Brain microvascular endothelial cell (primary cell): ENCODE measurements at places on chromosomes 12 and 14.

- DNase-seq: no peak
Observed at GRCh38 chr12:96587691-96588090, 98.3 kb downstream of the CFAP54 start.

DNA sequence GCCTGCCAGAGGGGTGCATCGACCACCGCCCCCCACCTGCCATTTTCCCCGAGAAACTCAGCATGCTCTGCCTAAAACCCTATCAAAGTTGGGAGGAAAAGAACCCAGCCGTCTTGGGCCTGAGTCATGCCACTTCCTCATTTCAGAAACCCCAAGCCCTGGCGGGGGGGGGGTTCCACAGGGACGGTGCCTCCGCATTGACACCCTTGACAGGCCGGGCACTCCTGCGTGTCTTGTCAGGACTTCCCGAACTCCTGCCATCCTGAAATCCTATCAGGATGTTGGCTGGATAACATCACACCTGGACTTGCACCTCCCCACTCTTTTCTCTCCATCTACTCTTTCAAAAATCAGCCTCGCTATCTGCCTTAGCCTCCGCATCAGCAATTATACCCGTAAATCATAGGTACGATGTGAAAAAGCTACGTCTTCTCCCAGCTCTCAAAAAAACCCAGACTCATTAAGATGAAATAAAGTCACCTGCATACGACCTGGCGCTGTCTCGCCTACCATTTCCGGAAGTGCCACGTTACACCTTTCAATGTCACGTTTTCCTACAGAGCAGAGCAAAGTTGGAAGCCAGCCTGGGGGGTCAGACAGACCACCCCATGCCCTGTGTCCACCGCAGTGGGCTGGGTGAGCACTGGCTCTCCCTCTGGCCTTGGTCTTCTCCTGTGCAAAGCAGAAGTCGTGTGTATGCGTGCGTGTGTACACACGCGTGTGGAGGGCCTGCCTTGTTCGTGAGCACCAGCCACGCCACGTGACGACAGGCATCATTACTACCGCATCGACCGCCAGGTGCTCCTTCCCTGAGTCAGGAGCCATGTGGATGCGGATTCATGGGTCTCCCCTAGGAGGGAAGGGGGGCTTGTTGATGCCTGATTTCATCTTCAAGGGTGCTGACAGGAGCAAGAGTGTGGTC lies 96.7 kb downstream of the RFLNA start:
- DNase-seq: peak; percentile 68

DNA sequence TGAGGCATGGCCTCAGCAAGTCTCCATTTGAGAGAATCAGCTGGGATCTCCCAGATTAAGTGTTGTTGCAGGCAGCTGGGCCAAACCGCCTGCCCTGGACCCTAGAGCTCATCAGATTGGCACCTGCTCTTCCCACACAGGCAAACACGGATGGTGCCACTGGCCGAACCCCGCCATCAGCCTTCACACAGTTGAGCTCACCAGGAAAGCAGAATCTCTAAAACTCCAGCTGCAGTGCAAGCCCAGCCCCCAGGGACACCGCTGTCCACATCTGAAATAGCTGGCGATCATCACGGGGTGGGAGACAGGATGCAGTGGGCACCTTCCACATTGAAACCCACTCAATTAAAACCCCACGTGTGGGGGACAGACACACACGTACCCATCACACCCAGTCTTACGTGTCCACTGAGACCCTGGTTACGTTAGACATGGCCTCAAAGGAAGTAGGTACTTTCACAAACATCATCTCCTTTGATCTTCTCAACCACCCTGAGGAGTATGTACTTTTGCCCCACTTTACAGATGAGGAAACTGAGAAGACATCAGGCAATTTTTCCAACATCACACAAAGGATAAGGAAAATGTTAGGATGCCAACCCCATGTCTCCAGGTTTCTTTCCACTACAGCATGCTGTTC lies 88.8 kb downstream of the SINHCAF start:
- no peak for DNase-seq

DNA sequence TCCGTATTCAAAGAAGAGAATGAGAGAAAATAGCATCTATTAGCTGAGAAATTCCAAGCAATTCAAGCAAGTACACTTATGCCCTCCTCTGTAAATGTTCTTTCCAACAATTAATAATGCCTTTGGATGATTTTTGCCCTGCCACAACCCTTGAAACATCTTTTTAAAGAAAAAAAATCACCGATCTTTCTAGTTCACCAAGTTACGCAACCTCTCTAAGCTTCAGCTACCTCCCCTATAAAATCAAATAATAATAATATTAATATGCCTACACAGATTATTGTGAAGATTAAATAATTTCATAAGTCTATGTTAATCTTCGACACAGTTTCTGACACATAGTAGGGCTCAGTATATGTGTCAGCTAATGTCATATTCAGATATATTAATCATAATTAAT lies 19.1 kb downstream of the DEPDC4 start:
- DNase-seq: no peak

DNA sequence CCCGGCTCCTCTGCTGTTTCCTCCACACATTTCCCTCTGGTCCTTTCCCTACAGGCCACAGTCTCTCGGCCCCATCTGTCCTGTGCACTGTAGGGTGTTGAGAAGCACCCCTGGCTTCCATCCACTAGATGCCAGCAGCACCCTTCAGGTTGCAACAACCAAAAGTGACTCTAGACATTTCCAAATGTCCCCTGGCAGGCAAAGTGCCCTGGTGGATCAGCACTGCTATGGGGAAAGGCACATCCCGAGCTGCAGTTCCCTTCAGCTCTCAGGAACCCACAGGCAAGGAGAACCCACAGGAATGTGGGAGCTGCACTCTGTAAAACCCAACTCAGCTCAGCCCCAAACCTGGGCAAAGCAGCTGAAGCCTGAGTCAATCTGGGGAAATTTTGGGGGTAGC lies 77.0 kb downstream of the RBM19 start:
- DNase-seq: peak; percentile 6

DNA sequence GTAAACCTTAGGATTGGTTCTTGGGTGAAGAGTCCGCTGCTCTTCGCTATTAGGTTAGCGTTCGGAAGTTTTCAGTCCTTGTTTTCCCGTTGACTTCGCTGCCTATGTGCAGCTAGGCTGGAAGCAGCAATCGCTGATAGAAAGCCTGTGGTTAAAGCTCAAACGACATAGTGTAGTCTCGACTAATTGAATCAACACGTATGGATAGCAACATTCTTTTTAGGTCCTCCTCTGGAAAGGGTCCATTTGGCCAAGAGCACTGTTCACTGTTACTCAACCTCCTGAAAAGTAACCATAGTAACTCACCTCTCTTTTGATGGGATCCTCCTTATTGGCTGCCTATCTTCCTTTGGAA lies 355.5 kb downstream of the SNAPC1 start:
- no peak for DNase-seq
